ENCODE measurements at places on chromosomes 3 and 15. TPM values are rescaled to one million over a fixed set of nuclear protein-coding genes. Genes with fewer than 3 reads are reported as not detected.

Gene POLQ
- total RNA-seq: 2.9 TPM

Gene SLC12A1
- total RNA-seq: not detected

Gene MESP2
- total RNA-seq: 0.36 TPM

Gene KLHL40
- not detected for total RNA-seq

Gene IL17RB
- 0.22 TPM for total RNA-seq

Measured in chondrocyte (in vitro differentiated cells).